ENCODE measurements at places on chromosomes 4 and X.

DNA sequence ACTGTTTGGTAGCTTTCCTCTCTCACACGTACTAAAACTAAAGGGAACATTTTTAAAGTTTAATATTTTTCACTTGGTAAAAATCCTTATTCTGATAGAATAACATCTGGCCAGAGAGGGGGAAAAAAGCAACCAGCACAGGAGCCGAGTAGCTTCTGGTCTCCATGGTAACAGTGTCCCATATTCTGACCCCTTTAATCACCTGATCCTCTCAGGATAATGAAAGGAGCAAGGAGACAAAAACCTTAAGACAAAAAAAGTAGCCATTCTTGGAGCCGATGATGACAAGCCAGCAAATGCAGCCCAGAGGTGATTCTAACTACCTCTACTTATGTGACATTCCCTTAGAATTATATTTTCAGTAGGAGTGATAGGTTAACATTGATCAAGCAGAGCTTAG lies 126.6 kb downstream of the SLC39A8 start:
- no peak for DNase-seq

GRCh38 chrX:123807835-123808416 lies 51.9 kb upstream of the XIAP start:
- DNase-seq: no peak

DNA sequence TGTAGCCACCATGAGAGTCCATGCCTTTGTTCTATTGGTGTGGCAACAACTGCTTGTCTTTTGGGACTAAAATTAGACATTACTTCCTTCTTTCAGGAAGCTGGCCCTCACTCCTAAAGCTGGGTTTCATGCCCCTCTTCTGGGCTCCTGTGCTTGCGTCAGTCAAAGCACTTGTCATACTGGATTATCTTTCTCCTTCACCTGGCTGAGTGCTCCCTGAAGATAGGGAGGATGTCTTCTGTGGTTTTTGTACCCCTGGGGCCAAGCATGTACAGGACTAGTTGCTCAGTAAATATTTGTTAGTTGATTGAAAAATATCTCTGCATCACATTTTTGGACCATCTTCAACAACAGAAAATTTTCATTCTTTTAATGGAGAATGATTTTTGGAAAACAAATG lies 26.1 kb upstream of the LONRF3 start:
- DNase-seq: no peak

DNA sequence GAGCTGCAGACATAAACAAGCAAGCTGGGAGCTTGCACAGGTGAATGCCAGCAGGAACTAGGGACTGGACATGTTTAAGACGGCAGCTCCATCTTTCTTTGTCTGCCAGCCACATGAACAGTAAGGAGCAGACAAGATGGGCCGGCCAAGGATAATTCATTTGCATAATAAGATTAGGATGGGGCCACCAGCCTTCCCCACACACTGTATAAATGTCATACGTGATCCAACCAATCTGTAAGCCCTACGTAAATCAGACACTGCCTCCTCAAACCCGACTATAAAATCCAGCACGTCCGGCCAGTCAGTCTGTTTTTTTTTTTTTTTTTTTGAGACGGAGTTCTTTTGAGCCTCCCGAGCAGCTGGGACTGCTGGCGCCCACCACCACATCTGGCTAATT lies 75.6 kb upstream of the BOD1L1 start:
- DNase-seq: no peak

GRCh38 chrX:136030303-136031191 lies 45.3 kb downstream of the SLC9A6 start:
- DNase-seq: no peak

- DNase-seq: no peak
Measured at GRCh38 chr4:153509724-153510123, 43.6 kb downstream of the TMEM131L start.

GRCh38 chrX:78658414-78658813 lies 714 bp downstream of the RTL3 start:
- DNase-seq: peak; percentile 41

DNA sequence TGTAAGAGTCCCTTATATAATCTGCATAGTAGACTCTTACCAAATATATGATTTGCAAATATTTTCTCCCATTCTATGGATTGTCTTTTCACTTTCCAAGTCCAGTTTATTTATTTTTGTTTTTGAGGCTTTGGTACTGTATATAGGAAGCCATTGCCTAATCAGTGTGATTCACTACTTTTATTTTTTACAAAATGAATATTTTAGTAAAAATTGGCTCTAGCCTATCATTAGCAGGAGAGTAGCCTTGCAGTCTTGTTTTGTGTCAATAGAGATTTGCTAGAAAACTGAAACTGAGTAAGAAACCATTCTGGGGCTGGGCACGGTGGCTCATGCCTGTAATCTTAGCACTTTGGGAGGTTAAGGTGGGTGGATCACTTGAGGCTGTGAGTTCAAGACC lies 199.9 kb upstream of the MAB21L2 start:
- DNase-seq: no peak

- DNase-seq: no peak
Measured at GRCh38 chr4:72314869-72315268, 254.2 kb downstream of the ADAMTS3 start.

- no peak for DNase-seq
Measured at GRCh38 chr4:52914051-52914605, 52.0 kb downstream of the RASL11B start.

DNA sequence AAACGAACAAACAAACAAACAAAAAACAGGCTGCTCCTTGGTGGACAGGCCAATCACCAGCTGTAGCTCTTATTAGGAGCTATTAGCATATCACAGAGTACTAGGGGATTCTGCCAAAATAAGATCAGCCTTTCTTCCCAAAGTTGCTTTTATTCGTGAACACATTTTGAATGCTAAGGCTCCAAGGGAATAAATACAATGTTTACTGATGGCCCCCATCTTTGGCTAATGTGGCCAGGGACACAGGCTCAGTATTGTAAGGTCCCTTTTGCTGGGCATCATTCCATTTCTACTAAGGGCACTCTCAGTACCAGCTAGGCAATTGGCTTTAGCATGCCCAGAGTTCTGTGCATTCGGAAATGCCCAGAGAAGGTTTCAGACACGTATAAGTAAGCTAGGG lies 84.3 kb downstream of the GPC4 start:
- no peak for DNase-seq

- peak; percentile 96 for DNase-seq
Measured at GRCh38 chr4:128809477-128810330, at the start of gene JADE1. Gene JADE1 (plus strand): TSS chr4:128809700. CDS start chr4:128831759, 22,059 bp downstream.

DNA sequence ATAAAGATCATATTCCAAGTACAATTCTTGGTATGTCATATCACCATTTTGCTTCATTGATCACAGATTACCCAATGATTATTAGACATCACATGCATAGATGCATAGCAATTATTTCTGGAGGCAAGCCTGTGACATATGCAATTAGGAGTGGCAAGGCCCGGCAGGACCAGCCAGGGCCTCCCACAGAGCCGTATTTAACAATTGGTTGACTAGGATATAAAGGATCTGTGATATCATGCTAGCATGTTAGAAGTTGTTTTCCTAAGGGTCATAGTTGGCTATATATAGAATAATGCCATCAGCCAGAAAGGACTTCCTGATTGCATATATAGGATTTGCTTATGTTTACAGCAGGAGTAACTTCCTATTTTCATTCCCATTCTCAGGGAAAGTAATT lies 103.5 kb upstream of the OTUD4 start:
- DNase-seq: peak; percentile 5

GRCh38 chrX:153688911-153689590 lies 1.3 kb downstream of the SLC6A8 start:
- DNase-seq: no peak

DNA sequence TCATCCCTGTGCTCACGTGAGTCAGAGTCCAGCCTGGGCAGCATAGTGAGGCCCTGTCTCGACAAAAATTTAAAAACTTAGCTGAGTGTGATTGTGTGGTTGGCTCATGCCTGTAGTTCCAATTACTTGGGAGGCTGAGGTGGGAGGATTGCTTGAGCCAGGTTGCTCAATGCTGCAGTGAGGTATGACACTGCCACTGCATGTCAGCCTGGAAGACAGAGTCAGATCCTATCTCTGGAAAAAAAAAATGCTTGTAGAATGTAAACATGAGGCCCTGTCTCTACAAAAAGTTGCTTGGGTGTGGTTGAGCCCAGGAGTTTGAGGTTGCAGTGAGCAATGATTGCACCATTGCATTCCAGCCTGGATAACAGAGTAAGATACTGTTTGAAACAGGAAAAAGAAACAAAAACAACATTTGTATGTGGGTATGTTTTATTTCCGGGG lies 11.3 kb upstream of the YTHDC1 start:
- DNase-seq: no peak

GRCh38 chr4:21827575-21827974 lies 121.0 kb downstream of the KCNIP4 start:
- DNase-seq: no peak

GRCh38 chr4:48779095-48779997 lies 733 bp downstream of the FRYL start:
- peak; percentile 90 for DNase-seq

GRCh38 chr4:13481569-13481968 lies 2.6 kb downstream of the RAB28 start:
- DNase-seq: no peak

GRCh38 chr4:47010912-47011446 lies 17.6 kb upstream of the GABRA4 start:
- DNase-seq: no peak

DNA sequence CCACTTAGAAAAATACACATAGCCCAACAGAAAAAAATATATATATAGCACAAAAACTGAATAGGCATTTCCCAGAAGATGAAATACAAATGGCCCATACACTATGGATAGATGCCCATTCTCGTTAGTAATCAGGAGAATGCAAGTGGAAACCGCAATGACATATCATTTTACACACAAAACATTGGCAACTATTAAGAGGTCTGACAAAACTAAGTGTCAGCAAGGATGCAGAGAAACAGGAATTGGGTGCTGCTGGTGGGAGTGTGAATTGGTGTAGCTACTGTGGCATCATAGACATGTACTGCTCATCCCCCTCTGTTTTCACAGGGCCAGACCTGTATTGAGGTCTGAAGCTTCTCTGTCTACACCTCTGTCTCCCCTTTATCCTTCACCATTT lies 320.0 kb downstream of the IDS start:
- DNase-seq: no peak

DNA sequence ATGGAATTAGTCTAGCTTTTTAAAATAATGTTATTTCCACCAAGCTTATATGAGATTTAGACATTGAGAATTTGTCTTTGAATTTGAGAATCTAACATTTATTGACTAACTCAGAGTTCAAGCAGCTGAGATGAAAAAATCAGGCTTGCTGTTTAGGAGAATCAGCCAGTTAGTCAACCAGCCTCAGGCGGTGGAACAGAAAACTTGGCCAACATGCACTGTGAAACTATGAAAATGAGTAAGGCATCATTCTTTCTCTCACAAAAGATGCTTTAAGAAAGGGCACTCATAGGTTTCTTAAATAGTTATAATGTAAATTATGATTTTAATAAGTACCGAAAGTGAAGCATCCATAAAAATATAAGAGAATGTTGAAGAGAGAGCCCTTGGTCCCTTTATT lies 84.2 kb downstream of the NFKB1 start:
- DNase-seq: no peak

- no peak for DNase-seq
Measured at GRCh38 chr4:88759039-88759894, 61.6 kb upstream of the NAP1L5 start.

DNA sequence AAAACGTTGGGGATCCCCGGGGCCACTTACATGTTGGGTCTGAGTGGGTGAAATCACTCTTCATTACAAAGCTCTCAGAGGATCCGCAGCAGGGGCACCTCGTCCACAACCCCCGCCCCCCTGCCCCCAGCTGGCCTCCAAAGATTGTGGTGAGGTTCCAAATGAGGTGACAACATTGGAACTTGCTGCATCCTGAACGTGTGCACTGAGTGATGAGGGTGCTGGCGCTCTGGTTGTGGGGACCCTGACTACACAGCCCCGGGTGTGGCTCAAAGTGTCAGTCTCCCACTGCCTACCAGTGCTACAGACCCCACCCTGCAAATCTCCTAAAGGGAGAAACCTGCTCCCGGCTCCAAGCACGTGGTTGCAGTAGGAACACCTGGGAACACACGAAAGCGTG lies 111.9 kb downstream of the PHKA2 start:
- no peak for DNase-seq

DNA sequence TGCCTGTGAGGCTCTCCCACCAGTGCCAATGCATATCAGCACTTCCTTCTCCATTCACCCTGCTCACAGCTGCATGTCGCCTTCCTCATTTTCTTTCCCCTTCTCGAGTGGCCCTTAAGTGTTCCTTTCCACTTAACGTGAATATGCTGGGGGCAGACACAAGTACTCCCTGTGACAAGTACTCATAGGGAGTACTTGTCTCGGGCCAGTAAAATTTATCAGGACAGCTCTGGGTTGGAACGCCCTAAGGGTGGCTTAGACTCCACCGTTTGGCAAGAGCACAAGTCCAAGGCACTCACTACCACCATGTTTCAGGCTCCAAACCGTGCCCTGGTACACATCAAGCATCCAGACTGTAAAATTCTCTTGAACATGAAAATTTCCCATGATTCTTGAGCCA lies 3.9 kb upstream of the LDOC1 start:
- DNase-seq: no peak

GRCh38 chr4:86416081-86416480 lies 56.2 kb upstream of the MAPK10 start:
- no peak for DNase-seq

GRCh38 chrX:135649561-135649960 lies 63.9 kb upstream of the CT45A1 start:
- DNase-seq: no peak

DNA sequence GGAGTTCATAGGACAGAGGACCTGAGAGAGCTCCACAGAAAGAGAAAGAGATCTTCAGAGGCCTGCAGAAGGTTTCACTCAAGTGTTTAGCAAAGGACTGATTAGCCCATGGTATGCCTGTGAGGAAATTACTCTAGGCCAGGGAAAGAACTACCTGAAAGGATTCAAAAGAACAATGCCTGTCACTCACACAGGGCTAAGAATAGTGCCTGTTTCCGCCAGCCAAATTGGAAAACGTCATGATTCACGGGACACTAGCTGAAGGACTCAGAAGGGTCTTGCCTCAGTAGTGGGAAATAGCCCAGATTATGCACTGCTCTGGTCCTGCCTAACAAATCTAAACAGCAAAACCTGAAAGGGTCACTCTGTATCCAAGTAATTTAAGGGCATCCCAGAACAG lies 21.1 kb downstream of the SYTL4 start:
- DNase-seq: no peak

DNA sequence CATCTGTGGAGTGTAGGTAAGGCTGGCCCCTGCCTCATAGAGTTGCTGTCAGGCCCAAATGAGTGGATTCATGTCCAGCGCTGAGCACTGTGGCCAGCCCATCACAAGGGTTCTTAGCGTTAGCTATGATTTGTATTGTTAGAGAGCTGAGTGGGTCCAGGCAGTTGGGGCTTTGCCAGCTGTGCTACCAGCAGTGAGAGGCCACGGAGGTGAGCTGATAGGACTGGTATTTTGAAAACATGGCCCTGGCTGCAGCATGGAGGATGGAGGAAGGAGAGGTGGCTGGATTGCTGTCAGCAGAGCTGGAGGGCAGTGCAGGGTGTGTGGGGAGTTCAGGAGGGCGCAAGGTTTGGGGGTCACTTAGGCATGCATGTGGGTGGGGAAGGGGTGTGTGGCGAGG lies 69.8 kb downstream of the PSAPL1 start:
- DNase-seq: no peak

Measured in suppressor macrophage (primary cell).